Activated T-cell treated with anti-CD3 and anti-CD28 coated beads, Interleukin-2, amount 50 U/mL, for 24 hours (primary cell): ENCODE measurements at places on chromosomes 12 and 14.

DNA sequence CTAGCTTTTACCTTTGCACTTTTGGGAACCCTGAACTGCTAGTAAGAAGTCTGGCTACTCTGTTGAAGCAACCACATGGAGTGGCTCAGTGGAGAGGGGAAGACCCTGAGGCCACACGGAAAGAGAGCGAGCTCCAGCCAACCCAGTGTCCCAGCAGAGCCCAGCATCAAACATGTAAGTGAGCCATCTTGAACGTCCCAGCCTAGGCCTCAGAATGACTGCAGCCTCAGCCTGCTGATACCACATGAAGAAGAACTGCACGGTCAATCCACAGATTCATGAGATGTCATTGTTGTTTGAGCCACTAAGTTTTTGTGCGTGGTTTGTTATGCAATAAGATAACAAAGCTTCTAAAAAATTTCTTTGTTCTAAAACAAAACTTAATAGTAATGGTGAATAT, 40.2 kb downstream of the TFCP2 start:
- DNase-seq, result no peak

- no peak for DNase-seq
Measured at GRCh38 chr12:85951823-85952222, 77.7 kb downstream of the NTS start.

- DNase-seq, result no peak
Measured at GRCh38 chr14:104219731-104220214, 81.4 kb downstream of the KIF26A start.

DNA sequence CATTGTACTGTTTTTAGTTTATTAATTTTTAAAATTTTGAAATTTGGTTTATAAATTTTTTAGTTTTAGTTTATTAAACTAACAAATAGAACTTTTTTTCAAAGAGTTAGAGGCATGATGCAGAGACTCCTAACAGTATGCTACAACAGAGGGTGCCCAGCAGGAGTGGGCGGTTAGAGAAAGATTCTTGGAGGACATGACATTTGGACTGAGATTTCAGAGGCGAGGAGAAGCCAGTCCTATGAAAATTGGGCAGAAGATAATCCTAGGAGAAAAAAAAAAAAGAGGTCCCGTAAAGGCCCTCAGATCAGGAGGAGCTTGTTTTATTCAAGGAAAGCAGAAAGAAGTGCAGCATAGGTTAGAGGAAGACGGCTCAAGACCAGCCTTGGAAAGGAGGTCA, 21.7 kb downstream of the KCNK10 start:
- no peak for DNase-seq

GRCh38 chr12:22416801-22417200, 82.3 kb upstream of the ST8SIA1 start:
- no peak for DNase-seq

GRCh38 chr12:43737646-43738045, 20.9 kb downstream of the PUS7L start:
- DNase-seq, result no peak

DNA sequence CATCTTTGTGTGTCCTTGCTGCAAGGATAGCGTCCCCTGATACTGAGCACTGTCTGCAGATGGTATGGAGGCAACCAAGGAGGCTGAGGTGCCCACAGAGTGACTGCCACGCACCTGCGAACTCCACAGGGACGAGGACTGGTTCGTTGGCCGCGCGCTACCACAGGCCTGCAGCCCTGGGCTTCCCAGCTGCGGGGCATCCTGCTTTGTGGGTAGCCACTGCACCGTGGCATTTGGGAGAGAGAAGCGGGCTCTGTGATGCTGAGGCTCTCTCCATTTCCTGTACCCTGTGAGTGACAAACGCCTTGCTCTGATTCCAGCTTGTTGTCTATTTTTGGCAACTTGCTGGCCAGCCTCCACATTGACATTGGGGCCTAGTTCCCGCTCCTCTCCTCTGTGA, 76.3 kb downstream of the SLC15A4 start:
- DNase-seq, result no peak
